Suppressor macrophage (primary cell): ENCODE measurements at places on chromosomes 5 and 9.

GRCh38 chr5:170818232-170818631 is 34.7 kb downstream of the GABRP start:
- no peak for DNase-seq

- DNase-seq = no peak
Measured at GRCh38 chr5:146818822-146819221, 59.7 kb downstream of the PPP2R2B start.

GRCh38 chr5:165187815-165188214 is 1682.4 kb downstream of the MAT2B start:
- peak; percentile 46 for DNase-seq

DNA sequence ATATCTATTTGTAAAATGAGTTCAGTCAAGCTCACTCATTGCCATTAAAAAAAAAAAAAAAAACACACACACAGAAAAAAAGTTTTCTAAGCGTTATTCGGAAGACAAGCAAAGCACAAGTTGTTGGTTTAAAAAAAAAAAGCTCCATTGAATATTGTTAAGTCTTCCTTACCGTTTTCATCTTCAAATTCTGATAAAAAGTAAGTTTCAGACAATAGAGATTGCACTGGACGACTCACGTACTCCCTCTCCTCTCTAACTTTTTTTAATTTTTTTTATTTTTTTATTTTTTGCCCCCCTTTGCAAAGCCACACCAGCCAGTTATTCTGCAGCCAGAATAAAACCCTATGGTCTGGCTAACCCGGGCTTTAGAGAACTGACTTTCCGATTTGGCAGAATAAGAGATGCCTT is 544 bp downstream of the ADAMTS6 start:
- DNase-seq = no peak

DNA sequence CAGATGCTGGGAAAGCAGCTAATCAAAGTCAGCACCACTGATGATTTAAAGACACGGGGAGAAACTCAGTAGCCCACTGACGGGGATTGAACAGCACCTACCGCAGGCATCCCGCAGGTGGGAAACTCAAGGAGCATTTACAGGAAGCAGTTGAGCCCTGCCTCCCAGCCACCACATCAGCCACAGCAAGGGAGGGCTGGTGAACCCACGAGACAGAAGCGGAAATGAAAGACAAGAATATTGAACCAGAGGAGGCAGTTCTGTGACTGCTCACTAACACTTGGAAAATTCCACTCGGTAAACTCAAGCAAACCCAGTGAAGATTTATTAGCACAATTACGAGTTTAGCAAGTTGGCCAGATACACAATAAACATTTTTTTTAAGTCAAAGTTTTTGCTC is 10.6 kb upstream of the FAM163B start:
- peak; percentile 46 for DNase-seq

GRCh38 chr9:137083394-137084004 is 3.3 kb upstream of the MAN1B1 start:
- DNase-seq = peak; percentile 77

- DNase-seq = no peak
Measured at GRCh38 chr9:135338546-135338945, 141.0 kb upstream of the PPP1R26 start.

- no peak for DNase-seq
Measured at GRCh38 chr5:118552146-118552545, 436.2 kb downstream of the DTWD2 start.

DNA sequence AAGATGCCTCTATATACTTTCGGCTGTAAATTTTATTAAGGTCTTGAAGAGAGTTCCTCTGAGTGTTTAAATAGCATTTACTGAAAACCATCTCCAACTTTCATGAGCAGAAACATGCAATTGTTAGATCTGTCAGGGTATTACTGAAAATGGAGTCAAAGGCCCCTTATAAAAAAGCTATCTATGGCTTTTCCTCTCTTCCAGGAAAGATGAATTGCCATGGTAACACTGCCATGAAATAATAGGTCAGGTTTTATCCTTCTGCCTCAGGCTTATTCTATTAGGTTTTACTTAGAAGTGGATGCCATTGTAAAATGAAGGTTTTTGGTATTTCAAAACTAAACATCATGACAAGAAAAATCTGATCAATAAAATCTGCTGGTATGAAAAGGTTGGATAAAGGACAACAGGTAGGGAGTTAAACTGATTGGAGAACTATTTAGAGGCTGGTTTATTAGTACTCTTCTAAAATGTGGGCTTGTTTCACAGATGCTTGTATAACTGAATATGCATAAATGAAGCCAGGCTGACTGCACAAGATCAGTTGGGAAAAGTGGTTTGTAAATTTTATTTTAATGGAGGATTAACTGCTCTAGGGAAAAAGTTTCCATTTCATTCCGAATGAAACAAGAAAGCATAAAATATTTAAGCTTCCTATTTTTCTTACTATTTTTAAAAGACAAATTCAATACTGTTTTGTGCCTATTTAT is 135.5 kb downstream of the RAB3C start:
- DNase-seq = no peak

- no peak for DNase-seq
Measured at GRCh38 chr5:176675676-176676360, 28.5 kb downstream of the TSPAN17 start.

DNA sequence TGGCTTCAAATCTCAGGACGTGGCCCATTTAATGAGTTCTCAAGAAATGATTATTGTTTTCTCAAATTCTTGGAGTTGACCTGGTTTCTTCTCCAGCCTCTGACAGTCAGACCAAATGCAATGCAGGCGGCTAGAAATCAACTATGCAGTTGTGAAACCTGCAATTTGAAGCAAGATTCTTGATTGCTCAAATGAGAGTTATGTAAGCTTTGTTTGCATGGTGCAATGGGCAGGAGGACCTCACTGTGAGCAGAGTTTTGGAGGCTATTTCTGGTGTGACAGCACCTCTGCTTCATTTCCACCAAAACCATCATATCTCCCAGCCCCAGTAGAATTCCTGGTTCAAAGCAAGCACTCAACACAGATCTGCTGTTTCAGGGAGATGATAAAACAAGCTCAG is 500.0 kb upstream of the KLF4 start:
- DNase-seq = peak; percentile 88

DNA sequence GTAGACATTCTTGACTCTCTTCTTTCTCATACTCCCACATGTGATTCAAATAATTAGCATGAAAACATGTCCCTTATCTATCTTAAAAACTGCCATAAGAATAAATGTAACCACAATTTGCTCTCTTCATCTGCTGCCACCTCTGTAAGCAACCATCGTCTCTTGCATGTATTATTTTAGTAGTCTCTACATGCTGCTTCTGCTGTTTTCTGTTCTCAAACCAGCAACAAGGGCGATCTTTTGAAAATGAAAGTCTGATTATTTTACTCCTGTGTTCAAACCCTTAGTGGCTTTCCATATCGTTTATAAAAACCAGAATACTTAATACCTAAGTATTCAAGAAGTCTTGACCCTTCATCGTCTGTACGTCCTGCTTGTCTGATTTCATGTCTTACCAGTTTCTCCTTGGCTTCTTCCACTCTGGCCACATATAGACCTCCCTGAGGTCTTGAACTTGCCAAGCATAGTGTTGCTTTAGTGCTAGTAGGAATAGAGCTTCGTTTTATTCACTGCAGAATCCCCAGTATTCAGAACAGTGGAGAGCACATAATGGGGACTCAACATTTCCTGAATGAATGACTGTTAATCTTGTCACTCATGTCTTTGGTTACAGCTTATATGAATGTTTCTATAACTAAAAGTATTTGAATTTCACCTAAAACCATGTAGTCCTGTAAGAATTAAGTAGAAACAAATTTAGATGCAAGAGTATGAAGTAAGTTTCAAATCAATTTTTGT is 10.6 kb downstream of the CDC42SE2 start:
- no peak for DNase-seq

DNA sequence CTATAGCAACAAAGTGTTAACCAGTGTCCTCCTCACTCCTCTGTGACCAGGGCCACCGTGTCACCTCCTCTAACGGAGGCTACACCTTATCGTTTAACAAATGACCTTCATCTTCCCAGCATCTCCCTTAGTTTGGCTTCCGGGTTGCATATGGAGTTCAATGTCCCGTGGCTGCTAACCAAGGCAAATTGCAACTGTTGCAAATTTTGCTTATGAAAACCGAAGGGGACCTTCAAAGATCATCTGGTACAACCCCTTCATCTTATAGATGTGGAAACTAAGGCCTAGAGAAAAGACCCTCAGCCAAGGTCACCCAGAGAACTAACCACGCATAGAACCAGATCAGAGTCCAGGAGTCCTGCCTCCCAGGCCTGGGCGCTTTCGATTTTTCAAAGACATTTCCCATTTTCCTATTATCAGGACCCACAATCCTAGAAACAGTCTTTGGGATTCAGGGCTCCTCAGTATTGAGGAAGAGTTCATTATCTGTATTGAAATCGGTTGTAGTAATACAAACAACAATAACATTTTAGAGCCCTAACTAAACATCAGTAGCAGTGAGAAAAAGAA is 1.4 kb downstream of the PRELID2 start:
- no peak for DNase-seq

- DNase-seq = no peak
Measured at GRCh38 chr5:120926471-120926870, 462.4 kb downstream of the PRR16 start.

- DNase-seq = no peak
Measured at GRCh38 chr9:95876595-95876994, 1.1 kb downstream of the ERCC6L2 start.

GRCh38 chr9:80072451-80072850 is 500.7 kb downstream of the TLE4 start:
- no peak for DNase-seq

DNA sequence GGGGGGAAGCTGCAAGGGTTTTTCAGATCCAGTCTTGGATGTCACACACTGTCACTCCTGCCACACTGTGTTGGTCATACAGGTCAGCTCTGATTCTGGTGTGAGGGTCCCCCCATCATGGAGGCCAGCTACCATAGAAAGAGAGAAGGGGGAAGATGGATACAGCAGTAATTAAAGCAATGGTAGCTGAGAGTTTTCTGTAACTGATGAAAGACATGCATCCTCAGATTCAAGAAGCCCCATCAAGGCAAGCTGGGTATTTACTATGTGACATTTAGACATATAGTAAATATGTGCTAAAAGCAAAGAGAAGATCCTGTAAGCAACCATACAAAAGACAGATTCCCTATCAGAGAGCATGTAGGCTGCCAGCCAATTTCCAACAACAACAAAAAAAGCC is 110.9 kb upstream of the COL5A1 start:
- no peak for DNase-seq

- DNase-seq = no peak
Measured at GRCh38 chr9:3824581-3824980, 298.8 kb upstream of the RFX3 start.

- no peak for DNase-seq
Measured at GRCh38 chr9:86549401-86549811, 195.2 kb upstream of the TUT7 start.

DNA sequence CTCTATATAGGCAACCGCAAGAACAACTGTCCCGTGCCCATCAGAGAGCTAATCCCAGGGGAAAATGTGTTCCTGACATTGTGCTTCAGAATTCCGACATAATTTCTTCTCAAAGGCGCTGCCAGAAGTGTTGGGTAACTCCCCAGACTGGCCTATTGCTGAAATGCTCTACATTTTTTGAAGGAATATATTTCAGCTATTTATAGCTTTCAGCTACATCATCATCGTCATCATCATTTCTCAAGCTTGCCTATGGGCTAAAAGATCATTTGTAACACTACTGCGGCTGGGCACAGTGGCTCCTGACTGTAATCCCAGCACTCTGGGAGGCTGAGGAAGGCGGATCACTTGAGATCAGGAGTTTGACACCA is 49.7 kb downstream of the MYO10 start:
- DNase-seq = no peak

DNA sequence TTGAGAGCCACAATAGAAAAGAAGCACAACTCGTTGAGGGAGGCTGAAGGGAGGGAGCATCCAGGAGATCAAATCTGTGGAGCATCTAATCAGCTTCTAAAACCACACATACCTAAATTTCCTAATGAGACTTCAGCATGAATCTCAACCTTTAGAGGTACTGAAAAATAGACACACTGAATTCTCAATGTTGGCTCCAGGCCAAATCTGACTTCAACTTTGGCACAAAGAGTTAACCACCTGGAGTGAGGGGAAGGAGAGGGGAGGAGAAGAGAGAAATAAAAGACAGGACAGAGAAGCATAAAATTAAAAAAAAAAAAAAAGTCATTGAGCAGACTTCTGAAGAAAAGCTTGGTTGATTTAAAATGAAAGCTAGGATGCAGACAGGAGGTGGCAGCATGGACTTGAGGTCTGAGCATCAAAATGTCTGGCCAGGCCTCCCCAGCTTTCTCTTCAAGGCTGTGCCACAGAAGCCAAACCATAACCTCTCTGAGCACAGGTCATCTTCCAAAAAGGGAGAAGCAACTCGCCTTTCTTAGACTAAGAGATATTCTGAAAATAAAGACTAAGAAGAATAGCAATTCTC is 205.6 kb downstream of the DENND1A start:
- no peak for DNase-seq

GRCh38 chr5:9348401-9348996 is 197.4 kb downstream of the SEMA5A start:
- no peak for DNase-seq

DNA sequence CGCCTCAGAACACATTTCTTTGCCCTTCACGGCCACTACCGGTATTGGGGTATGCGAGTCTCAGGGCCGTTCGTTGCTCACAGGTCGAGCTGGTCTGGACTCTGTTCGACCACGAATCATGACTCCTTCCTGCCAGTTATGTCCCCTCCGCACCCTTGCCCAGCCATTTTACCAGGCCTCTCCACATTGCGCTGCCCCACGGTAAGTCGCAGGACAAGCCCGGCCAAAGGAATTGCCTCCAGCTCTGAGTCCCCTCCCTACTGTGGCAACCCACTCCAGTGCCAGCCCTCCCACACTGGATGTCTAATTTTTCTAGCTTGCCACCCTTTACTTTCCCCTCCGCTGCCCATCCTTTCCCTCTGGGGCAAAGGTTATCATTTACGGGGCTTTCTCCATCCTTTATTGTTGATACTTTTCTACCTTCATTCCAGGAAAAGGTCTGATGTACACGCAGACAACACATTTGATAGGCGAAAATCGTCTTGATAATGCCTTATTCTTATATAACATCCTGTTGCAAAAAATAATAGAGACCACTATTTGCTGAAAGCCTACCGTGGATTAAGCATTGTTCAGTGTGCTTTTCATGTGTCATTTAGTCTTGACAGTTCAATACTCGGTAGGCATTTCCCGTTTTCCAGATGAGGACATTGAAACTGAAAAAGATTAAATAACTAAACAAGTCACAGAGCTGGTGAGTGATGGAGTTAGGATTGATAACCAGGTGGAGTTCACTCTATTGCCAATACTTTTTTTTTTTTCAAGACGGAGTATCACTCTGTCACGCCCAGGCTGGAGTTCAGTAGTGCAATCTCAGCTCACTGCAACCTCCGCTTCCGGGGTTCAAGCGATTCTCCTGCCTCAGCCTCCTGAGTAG is 958 bp upstream of the HSPA5 start:
- DNase-seq = peak; percentile 46
